Choroid plexus epithelial cell (primary cell): ENCODE measurements at places on chromosomes 2 and 18.

GRCh38 chr2:153232464-153232863, 246.1 kb downstream of the RPRM start:
- no peak for DNase-seq

- DNase-seq = no peak
Measured at GRCh38 chr18:64149916-64150438, 1.1 kb upstream of the LINC00305 start.

DNA sequence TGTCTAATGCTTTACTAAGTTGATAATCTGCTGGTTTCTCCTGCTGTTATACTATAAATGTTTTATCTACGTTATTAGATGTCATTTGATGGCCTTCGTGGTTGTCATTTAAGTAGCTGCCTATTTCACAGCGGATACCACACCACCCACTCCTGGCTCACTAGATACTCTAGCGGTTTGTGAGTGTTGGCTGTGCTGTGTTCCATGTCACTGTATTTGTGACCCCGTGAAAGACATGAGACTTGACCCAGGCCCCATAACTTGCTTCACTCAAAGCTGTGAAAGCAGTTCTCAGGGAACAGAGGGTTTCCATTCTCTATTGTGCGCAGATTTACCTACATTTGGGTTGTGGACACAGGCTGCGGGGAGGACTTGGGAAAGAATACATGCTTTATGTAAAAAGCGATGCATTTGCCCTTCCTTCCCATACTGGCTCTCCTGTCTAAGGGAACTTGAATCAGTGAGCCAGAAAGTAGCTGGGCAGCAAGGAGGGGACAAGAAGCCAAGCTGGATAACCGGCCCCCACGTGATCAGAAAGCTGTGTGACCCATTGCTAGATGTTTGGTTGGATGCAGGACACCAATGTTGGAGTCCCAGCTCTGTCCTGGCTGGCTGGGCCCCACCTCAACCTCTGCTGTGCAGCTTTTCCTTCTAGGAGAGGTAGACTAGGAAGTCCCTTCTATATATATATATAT, 52.2 kb downstream of the PLB1 start:
- DNase-seq = no peak

GRCh38 chr2:232632904-232633412, 446 bp upstream of the EFHD1 start:
- peak; percentile 6 for DNase-seq

DNA sequence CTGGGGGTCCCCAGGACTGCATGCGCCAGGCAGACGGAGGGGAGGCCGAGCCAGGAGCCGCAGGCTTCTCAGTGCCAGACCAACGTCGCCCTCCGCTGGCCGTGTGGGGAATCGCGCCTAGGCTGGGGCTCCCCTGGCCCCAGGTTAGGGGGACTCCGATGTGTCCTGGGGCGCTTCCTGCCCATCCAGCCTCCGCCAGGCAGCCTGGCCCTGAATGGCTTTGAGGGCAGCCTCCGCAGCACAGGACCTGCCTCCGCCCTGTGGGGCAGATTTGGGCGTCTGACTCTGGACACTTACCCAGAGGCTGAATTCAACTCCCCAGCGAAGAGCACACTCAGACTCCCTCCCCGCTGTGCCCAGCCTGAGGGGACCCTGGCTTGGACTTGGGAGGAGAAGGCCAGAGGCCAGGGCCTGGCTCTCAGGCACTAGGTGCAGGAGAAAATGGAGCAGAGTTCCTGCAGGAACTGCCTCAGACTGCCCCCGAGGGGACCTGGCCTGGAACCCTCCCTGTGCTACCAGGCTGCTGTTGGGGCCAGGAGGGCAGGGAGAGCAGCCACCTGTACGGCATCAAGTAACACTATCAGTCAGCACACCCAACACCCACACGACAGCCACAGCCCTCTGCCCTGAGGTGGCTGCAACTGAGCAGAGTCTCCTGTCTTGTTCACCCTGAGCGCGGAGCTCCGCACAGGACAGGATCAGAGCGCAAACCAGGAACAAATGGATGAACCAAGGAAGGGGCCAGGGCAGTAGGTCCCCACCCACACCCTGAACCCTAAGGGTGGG, 597 bp upstream of the TEKT4 start:
- no peak for DNase-seq

- DNase-seq = no peak
Measured at GRCh38 chr18:47403317-47403716, 151.9 kb upstream of the SKOR2 start.

- no peak for DNase-seq
Measured at GRCh38 chr2:12728221-12728777, 11.6 kb downstream of the TRIB2 start.

GRCh38 chr2:168119515-168120141, 127.8 kb downstream of the STK39 start:
- peak; percentile 90 for DNase-seq

DNA sequence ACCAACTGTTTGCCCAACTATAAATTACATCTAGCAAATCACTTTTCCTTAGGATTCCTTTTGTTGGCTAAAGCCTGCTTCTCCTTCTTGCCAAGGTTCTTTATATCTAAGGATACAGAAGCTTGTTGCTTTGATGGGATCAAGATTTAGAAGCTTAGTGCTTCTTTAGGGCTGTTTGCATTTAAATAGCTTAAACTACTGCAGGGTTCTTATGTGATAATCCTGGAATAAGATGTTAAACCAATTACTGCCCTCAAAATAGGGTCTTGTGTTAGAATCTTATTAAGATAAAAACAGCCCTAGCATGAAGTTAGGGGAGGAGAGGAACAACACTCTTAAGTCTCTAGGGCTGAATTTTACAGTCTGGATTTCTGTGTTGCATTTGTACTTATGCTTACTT, 64.2 kb downstream of the KIF5C start:
- no peak for DNase-seq

DNA sequence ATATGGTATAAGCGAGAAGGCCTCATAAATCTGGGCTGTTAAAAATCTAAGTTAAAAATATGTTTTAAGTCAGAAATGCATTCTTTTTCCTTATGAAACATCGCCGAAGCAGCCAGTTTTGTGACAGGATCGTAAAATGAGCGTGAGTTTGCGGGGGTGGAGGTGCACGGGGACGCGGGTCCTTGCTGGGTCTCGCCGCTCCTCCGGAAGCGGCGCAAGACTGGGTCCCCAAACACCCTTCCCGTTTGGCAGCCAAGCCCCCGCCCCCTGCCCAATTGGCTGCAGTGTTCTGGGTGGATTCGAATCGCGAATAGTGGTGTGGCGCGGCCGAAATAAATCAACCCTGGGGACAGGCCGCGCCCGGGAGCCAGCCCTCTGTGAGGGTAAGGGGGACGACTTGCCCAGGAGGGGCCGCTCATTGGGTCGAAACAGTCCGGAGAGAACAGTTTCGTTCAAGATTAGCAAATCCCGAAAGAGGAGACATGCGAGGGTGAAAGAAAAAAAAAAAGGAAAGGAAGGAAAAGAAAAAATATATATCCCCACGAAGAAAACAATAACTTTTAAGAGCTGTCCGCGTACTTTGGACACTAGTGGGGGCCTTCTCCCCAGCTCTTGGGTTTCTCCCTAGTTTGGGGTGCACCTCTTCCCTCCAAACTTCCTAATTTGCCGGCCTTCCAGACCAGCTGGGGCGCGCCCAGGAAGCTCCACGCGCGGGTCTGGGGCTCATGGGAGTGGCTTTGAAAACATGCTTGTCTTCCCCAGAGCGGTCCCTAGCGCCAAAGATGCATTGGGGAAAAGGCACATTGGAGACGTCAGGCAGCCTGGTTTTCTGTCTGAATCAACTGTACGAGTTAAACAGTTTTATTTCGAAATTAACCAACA, 3.1 kb upstream of the GATA6 start:
- no peak for DNase-seq

DNA sequence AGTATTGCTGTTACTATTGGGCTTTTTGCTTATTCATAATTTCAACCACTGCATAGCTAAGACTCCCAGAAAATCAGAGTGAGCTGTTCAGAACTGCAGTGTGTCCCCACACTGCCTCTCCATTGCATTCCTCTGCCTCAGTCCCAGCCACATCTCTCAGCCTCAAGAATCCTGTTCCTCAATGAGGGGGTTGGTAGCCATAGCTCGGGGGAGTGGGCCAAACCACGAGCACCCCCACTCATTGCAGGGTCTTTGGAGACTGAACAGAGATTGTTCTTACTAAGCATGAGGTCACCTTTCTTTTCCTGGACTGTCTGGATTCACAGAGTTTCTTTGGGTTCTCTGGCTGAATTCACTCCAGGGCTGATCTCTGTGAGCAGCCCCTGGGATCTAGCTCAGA, 161.1 kb downstream of the GFPT1 start:
- peak; percentile 16 for DNase-seq

- no peak for DNase-seq
Measured at GRCh38 chr18:55265130-55265675, 305.9 kb upstream of the CCDC68 start.

GRCh38 chr2:128605421-128605820, 286.8 kb upstream of the HS6ST1 start:
- DNase-seq = no peak

- DNase-seq = no peak
Measured at GRCh38 chr18:26046419-26047077, 43.9 kb downstream of the SS18 start.

- no peak for DNase-seq
Measured at GRCh38 chr18:63309422-63309821, 10.1 kb downstream of the BCL2 start.

GRCh38 chr2:23944527-23944926, 4.3 kb downstream of the UBXN2A start:
- no peak for DNase-seq

DNA sequence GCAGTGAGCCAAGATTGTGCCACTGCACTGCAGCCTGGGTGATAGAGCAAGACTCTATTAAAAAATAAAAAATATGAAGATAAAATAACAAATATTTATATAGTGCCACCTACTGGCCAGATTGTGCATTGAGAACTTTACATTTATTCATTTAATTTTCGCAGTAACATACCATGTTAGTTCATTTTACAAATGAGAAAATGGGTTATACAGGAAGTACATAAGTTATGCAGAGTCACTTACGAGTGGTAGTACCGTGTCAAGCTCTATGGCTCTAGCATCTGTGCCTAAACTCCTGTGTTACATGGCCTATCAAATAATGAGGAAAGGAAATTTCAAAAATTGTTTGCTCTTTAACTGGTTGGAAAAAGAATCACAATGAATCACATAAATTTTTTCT, 27.9 kb downstream of the RIF1 start:
- peak; percentile 48 for DNase-seq

- DNase-seq = peak; percentile 43
Measured at GRCh38 chr18:7926526-7926925, 359.4 kb downstream of the PTPRM start.

DNA sequence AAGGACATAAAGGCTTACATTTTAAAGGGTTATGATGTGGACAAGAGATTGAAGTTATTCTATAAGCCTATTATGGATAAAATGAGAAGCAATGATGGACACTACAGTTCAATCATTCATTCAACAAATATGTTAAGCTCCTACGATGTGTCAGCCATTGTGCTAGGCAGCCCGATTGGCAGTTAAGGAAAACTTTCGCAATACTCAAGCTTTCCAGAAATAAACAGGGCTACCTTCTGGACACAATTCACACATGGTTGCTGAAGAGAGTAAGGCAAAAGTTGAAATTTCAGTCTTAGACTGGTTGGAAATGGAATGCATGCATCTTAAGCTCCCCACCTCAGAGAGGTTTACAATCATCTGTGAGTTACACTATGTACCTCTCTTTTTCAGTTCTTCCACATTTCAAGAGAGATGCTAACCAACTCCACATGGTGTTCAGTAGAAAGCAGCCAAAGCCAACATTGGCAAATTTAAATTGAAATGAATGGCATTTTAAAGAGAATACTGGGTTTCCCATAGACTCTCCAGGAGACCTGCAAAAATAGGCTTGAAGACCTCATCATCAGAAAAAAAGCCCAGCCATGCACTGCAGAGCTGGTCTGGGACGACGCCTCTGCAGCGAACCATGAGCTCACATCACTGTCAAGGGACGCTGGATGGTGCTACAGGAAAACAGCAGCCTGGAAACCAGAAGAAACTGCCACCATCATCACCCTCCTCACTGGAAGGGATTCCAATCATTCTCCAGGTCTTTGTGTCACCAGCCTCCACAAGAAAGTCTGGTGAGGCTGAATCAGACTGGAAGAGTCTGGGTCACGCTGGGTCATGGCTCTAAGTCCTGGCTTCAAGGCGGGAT, 276.3 kb downstream of the AFF3 start:
- DNase-seq = no peak

GRCh38 chr2:107290041-107290440, 404.1 kb upstream of the ST6GAL2 start:
- no peak for DNase-seq

GRCh38 chr2:120604767-120605166, 130.9 kb upstream of the GLI2 start:
- DNase-seq = no peak

- peak; percentile 20 for DNase-seq
Measured at GRCh38 chr18:62325806-62326645, 916 bp downstream of the TNFRSF11A start.

DNA sequence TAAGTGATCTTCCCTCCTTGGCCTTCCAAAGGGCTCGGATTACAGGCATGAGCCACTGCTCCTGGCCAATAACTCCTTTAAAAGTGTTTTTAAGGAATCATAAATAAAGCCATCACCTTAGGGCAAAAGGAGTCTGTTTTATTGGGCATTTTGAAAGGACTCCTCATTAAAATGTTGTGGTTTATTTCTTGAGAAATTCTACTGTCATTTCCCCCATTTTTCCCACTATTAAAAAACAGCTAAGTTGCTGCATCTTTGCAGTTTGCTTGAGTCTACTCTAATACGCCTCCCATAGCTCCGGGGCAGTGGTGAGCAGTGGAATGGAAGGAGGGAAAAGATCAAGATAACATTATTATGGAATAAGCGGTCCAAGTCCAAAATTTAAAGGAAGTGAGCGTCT, 293.2 kb downstream of the PIEZO2 start:
- no peak for DNase-seq

DNA sequence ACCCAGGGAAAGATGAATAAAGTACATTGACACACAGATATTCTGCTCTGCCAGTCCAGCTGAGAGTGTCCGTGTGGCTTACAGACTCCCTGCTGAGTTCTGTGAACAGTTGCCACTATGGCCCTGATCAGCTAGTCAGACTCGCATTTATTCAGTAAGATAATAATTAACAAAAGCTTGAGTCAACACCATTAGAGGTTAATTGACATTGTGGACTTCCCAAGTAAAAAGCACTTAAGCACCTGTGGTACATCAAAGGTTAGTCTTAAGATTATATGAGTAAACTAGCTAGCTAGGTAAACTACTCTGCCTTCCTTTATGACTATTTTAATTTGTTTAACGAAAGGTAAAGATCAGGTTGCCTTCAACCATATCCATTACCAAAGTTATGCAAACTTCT, 33.7 kb downstream of the ANKRD30B start:
- DNase-seq = no peak
